AG04450 (cell line): ENCODE measurements at places on chromosomes 1 and 21.

DNA sequence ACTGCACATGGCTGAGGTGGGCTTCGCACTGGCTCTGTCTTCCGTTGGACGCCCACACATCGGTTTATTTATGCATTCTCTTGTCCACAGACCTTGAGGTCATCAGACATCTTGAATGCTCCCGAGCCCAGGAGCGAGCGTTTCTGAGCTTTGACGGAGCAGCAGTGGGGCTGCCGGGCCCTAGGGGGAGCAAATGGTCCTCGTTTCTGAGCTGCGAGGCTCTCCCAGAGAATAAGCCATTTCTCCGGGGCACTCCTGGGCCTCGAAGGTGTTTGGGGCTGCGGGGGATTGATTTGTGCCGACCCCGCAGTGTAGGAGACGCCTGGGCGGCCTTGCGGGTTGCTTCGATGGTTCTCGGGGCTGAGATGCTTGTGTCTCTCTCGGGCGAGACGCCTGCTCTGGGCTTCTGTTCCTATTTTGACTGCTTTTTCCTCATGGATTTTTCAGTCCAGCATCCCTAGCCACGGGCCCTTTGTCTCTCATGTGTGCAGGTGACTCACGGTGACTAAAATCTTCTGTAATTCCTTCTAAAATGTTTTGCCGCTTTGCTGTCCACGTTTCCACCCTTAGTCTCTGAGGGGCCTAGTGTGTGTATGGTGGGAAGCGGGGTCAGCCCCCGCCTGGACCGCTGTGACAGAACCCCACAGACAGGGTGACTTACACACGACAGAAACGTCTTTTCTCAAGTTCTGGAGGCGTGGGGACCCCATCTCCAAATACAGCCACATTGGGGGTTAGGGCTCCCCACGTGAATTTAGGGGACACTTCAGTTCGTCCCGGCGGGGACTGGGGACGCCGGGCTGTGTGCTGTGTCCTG is 62.1 kb downstream of the FAAP20 start:
- DNase-seq: no peak

- no peak for DNase-seq
Measured at GRCh38 chr1:89503690-89504089, 20.9 kb upstream of the LRRC8B start.

DNA sequence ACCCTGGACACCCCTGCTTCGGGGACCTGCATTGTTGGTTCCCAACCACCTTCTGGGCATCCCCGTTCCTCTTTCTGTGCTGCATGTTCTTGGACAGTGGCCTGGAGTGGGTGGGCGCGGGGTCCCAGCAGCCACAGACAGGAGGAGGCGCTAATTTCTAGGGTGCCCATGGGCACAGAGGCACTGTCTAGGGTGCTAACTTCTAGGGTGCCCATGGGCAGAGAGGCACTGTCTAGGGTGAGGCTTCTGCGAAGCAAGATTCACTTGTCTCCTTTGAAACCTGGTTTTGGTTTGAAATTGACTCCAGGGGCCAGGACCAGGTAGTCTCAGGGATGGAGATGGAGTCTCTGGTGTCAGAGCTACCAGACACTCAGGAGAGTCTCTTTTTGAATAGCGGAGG is 815 bp upstream of the MEGF6 start:
- DNase-seq: no peak

DNA sequence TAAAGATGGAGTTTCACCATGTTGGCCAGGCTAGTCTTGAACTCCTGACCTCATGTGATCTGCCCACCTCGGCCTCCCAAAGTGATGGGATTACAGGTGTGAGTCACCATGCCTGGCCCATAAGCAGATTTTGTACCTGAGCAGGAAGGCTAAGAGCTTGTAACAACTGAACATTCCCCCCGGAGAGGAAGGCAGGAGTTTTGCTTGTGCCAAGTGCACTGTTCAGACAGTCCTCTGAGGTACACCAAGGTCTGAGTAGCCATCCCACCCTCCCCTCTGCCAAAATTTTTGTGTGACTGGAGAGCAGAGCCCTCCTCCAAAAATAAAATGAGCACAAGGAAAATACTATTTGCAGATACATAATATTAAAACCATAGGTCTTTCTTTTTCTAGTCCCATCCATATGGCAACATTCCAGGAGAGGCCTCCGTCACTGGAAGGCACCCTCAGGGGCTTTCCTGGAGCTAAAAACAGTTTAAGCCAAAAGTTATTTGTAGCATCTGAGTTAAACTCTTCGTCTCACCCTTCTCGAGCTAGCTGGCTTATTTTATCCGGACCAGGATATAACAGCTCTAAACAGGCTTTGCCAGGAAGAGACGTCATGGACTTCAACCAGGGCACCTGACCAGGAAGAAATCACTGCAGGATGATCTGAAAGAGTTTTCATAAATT is 27.2 kb downstream of the CAPN2 start:
- no peak for DNase-seq

- no peak for DNase-seq
Measured at GRCh38 chr1:168420177-168420576, 123.6 kb downstream of the XCL2 start.

DNA sequence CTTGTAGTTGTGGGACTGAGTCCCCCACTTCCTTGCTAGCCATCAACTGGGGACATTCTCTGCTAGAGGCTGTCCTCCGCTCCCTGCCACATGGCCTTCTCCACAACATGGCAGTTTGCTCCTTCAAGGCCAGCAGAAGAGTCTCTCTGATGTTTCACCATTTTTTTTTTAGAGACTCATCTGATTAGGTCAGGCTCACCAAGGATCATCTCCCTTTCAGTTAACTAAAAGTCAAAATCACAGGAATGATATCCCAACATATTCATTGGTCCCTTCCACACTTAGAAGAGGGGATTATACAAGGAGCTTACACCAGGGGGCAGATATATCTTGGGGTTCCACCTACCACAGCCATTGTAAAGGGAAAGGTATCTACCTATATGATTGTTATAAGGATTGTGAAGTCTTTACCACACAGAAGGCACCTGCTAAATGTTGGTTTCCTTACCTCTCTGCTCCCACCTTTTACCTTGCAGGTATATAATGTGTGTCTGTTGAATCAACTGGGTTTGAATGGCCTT is 23.3 kb downstream of the RIMKLA start:
- DNase-seq: no peak

DNA sequence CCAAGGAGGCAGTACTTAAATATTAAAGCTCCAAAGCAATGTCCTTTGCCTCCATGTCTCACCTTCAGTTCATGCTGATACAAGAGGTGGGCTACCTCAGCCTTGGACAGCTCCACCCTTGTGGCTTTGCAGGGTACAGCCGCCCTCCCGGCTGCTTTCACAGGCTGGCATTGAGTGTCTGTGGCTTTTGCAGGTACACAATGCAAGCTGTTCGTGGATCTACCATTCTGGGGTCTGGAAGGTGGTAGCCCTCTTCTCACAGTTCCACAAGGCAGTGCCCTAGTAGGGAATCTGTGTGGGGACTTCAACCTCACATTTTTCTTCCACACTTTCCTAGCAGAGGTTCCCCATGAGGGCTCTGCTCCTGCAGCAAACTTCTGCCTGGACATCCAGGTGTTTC is 324.8 kb downstream of the COL11A1 start:
- DNase-seq: no peak

DNA sequence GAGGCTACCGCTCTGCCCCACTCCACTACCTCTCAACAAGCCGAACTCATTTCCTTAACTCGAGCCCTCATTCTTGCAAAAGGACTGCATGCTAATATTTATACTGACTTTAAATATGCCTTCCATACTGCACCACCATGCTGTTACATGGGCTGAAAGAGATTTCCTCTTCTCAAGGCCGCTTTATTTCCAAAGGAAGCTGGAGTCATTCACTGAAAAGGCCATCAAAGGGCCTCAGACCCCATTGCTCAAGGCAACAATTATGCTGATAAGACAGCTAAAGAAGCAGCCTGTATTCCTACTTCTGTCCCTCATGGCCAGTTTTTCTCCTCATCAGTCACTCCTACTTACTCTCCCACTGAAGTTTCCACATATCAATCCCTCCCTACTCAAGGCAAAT is 6.9 kb upstream of the HPDL start:
- no peak for DNase-seq

DNA sequence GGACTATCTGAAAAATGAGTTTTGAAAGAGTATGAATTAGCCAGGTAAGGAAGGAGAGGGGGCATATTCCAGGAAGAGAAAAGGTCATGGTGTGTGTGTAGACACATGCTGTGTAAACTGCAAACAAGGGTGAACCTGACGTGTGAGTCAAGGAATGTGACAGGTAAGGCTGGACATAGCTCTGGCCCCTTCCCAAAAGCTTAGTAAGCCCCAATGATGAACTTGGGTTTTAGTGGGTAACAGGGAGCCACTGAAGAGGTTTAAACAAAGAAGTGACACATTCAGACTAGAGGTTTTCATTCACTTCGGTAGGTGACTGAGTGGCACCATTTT is 36.7 kb downstream of the EGLN1 start:
- DNase-seq: no peak

GRCh38 chr1:12047120-12047876 is 15.8 kb upstream of the TNFRSF8 start:
- DNase-seq: no peak

GRCh38 chr1:43552813-43553212 is 22.1 kb downstream of the PTPRF start:
- DNase-seq: no peak

GRCh38 chr1:94039871-94040569 is 80.9 kb downstream of the ABCA4 start:
- no peak for DNase-seq

DNA sequence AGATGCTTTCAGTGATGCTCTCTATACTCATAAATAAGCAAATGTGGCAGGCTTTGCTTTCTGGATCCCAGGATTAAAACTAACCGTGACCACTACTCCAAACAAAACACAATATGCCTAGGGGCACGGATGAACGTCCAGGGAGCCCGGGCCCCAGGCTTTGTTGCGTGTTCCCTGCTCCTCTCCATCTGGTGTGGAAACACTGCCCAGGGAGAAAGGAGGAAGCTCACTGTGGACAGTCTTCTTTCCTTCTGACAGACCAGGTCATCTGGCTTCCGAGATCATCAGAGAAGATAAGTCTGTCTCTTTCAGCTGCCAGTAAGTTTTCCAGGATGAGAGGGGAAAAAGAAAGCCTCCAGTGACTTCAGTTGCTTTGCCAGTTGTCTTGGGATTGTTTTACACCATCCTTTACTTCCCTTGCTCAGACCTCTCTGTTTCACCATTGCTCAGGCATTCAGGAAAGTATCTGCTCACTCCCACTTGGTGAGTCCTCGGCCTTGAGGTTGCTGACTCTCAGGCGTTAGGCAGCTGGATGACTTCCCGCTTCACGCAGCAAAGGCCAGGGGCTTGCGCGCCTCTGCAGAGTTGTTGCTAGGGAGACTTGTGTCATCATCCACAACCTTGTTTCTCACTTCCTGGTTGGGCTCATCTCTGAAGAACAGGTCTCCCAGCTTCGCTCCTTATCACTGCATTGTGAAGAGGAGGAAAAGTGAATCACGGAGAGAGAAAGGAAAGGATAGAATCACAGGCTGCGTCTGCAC is 20.6 kb upstream of the PGD start:
- peak; percentile 64 for DNase-seq

GRCh38 chr1:189880135-189880534 is 597.5 kb downstream of the BRINP3 start:
- no peak for DNase-seq

DNA sequence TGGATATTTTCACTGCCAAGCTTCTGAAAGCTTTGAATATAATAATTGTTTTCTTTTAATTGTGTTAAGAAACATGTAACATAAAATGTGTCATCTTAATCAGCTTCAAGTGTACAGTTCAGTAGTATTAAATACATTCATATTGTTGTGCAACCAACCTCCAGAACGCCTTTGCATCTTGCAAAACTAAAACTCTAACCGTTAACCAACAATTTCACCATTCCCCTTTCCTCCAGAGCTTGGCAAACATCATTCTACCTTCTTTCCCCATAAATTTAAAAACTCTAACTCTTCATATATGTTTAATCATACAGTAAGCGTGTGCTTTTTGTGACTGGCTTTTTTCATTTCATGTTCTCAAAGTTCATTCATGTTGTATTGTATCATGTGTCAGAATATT is 2.1 kb downstream of the MNDA start:
- no peak for DNase-seq

GRCh38 chr1:111110197-111110899 is 29.5 kb downstream of the DRAM2 start:
- DNase-seq: no peak

DNA sequence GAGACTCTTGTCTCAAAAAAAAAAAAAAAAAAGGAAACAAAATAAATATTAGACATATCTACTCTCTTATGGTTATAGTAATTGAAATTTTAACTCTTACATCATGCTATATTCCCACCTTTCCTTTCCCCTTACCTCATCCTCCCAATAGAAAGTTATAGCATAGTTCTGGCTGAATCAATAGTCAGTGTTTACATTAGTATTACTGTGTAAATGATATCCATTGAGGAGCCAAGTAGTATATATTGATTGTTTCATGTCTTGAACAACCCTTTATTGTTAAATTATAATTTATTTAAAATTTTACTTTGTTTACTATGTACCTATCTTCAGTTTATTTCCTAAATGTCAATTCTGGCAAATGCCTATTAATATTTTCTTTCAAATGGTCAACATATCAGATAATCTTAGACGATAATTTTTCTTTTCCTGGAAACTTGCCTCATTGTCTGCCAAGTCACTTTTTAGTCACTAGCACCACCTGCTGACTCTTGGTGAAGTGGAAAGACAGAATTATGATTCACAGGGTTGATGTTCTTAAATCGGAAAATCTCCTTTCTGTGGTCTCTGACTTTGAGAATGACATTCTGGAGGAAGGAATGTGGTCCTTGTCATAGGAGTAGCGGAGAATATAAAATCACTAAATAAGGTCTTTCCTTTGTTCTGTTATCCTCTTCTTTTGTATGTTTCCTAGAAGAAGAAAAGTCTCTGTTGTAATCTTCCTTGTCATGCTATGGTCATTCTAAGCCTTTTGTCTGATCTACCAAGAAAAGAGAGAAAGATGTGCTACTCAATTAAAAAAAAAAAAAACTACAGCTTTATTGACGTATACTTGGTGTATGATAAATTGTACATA is 8.6 kb downstream of the HJV start:
- DNase-seq: peak; percentile 57

GRCh38 chr1:46639547-46639946 is 22.9 kb upstream of the MOB3C start:
- no peak for DNase-seq

DNA sequence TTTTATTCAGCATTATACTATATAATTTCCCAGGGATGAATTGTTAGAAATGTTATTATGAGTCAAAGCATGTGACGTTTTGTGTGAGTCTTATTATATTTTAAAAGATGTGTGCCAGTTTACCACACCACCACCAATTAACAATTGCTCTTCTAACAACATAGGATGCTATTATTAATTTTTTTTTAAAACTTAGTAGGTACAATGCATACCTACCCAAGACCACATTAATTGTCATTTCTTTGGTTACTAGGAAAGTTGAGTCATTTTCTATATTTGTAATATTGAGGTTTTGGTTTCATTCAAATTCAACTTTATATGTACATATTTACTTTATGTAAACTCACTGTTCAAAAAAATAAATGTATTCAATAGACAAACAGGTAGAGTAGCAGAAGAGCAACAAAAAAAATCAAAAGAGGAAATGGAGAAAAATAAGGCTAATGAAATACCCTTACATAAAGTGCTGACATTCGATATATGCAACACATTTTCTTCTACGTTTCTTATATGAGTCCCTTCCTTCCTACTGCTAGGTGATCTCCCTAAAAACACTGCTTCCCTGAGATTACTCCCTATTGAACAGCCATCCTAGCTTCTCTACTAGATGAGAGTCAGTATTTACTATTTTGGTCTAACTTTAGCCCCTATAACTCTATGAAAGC is 9.6 kb downstream of the GCLM start:
- DNase-seq: no peak

- DNase-seq: no peak
Measured at GRCh38 chr1:26015358-26015757, 6.2 kb upstream of the EXTL1 start.
